Sigmoid colon (tissue), 7 donors: ENCODE measurements at places on chromosomes 2 and 18.

- DNase-seq, result no peak
Observed at GRCh38 chr2:23569761-23570365, 184.9 kb downstream of the KLHL29 start.

DNA sequence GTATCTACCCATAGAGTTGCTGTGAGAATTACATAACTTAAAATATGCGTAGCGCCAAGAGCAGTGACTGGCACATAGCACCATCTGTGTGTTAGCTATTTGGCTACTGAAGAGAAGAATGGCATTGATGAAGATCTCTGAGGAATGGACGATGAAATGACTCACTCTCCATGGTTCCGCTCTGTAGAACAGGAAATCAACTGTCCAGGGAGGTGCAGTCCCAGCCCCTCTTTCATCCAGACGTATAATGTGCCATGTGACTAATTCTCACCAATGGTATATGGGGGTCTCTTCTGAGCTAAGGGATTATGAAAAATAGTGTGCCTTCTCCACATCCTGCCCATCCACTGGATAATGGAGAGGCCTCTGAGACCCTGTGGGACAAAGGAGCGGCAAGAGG is 254.8 kb downstream of the CYP26B1 start:
- DNase-seq, result no peak

- no peak for DNase-seq
Observed at GRCh38 chr2:40062381-40062780, 283.3 kb upstream of the THUMPD2 start.

- no peak for DNase-seq
Observed at GRCh38 chr2:22579341-22579740, 805.6 kb upstream of the KLHL29 start.

DNA sequence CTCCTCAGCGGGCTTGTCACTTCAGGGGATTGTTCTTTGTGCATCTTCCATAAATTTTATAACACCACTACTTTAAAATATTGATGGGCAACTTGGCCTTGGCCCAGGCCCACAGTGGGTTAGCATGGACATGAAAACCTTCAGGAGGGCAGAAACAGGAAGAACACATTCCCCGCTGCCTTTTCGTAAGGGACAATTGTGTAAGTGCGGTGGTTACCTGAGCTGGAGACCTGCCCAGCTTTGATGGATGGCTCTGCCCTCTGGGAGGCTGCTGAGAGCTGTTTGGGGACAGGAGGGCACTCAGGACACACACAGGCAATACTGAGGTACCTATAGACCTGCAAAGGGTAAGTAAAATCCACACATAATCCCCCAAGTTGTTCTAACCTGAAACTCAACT is 46.8 kb downstream of the FECH start:
- no peak for DNase-seq

DNA sequence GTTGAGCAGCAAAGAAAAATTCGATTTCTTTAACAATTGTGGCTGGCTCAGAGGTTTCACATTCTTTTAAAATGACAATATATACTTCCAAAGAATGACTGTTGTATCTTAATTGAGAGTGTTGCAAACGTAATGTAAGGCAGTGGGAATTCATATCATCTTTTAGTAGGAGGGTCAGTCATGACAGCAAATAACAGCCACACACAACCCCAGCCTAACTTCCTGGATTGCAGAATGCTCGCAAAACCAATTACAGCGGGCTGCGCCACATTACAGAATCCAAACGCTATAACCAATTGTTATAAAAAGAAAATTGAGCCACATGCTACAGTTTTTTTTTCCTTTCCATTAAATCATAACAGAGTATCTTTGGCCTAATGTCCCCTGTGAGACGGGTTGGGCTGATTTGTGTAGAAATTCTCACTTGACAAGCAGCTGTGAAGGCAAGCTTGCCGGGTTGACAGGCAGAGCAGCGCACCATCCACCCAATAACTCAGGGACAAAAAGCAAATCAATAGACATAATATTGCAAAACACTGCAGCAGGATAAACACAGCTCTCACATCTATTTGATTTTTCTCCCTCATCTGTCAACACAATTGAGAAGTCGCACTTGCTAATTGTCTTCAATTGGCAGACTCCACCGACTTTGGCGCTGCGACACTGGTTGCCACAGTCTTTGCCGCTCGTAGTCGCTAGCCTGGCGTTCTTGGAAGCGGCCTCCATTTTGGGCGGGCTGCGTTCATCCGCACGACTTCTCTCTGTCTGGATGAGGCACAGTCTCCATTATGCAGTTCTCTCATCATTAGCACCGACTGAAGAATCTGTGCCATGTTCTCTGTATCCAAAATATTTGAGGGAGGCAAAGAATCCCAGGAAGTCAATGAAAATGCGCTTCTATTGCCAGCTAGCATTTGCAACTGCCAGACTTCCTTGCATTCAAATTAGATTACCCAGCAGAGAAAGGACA is 95.0 kb upstream of the CCDC68 start:
- DNase-seq, result no peak
